ENCODE measurements at places on chromosomes 6 and 20.

DNA sequence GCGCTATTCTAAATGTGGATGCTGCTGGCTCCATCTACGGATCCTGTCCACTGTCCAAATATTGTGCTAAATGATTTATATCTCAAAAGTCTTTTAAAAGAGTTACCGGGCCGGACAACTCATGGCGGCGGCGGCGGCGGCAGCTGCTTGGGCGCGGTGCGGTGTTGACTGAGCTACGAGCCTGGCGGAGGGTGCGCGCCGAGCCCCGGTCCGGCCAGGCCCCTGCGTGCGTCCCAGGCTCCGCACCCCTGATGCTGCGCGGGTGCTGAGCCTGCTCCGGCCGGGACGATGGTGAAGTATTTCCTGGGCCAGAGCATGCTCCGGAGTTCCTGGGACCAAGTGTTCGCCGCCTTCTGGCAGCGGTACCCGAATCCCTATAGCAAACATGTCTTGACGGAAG lies 303.4 kb downstream of the CENPW start:
- no peak for DNase-seq

DNA sequence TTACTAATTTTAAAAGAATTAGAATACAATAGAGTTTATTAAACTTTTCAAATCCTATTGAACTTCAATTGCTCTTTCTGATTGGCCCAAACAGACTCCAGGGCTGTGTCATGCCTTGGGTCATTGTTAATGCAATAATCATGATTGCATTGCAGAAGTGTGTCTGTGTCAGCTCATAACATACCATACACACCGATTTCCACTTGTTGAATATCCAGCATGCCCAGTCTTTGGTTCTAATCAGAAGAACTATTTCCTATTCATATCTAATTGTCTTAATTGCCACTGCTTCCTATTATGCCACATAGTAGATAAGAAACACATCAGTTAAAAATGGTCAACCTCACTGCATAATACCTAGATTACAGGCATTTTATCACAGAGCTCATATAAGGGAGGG lies 106.1 kb upstream of the JAG1 start:
- no peak for DNase-seq

- peak; percentile 54 for DNase-seq
These were observed 226.9 kb downstream of the CD83 start for GRCh38 chr6:14344486-14344885.

DNA sequence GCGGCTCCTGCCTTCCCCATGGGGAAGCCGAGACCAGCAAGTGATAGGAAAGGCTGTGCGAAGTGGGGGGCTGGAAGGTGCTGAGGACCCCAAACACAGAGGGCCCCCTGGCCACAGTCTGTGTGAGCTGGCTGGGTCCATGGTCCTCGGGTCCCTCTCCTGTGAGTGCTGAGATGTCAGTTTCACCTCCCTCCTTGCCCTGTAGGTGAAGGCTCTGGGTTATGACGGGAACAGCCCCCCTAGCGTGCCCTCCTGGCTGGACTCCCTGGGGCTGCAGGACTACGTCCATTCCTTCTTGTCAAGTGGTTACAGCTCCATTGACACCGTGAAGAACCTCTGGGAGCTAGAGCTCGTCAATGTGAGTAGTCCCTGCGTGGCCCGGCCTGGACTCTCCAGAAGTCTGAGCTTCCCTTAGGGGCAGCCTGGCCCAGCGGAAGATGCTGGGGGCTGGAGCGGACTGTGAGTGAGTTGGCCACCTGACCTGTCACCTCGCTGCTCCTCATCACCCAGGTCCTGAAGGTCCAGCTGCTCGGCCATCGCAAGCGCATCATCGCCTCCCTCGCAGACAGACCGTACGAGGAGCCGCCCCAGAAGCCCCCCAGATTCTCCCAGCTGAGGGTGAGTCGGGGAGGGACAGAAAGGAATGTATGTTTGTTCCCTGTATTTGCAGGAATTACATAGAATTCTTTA lies 61.7 kb downstream of the TCP11 start:
- DNase-seq = peak; percentile 47

DNA sequence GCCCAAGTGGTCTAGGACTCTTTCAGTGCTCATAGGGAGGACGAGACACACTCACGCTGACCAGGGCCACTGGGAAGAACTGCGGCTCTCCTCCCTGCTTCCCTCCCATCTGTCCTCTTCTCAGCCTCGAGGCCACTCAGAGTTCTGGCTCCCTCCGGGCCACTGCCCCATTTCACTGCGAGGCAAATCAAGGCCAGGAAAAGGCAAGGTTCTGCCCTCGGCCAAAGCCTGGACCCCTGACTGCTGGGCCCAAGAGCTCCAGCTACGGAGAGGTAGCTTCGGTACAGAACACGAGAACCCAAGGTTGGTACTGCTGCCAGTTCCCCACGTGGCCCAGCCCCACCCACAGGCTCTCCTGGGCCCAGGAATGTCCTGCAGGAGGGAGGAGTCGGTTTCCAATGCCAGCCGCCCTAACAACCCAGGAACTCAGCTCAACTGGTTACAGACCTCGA lies 14.7 kb downstream of the PI16 start:
- no peak for DNase-seq

DNA sequence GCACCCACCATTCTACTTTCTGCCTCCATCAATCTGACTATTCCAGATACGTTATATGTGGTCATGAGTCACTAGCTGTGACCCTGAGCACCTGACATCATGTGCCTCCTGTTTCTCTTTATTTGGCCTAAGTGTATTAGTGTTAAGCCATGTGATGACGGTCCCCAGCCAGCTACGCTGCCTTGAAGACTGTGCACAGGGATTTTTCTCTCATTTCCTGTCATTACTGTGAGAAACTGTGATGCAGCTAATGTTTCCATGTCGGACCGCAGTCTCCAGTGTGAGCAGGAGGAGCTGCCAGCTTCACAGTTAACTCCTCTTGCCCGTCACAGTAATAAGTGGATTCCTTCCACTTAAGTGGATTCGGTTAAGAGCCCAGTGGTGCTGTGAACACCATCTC lies 9.9 kb upstream of the SPATS1 start:
- DNase-seq = no peak

DNA sequence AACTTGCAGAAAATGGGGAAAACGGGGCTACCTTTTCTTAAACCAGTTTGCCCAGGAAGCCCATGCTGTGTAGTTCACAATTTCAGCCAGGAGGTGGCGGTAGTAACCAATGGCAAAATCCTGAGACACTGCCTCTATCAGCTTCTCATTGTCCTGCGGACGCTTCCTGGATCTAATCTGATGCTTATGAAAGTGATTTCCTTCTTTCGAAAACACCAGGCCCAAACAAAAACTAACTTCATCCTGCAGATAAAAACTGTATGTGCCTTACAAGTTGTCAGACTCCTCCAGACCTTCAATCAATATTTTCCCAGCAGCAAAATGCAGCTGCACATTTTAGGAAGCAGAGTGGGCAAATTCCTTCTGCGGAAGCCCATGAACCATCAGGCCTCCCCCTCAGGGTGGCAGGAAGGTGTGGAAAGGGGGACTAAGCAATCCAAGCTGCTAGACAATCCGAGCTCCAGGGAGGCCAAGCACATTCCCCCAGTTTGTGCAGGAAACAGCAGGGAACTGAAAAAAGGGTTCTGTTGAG lies 88.5 kb downstream of the LY86 start:
- peak; percentile 76 for DNase-seq

- DNase-seq = no peak
These were observed 2.3 kb downstream of the PM20D2 start for GRCh38 chr6:89148016-89148750.

- DNase-seq = no peak
These were observed 259.9 kb downstream of the ADGRG6 start for GRCh38 chr6:142561511-142562265.

GRCh38 chr6:79862711-79863110 lies 84.6 kb downstream of the ELOVL4 start:
- DNase-seq = no peak

- no peak for DNase-seq
These were observed 196.8 kb downstream of the FARS2 start for GRCh38 chr6:5457983-5458683.

DNA sequence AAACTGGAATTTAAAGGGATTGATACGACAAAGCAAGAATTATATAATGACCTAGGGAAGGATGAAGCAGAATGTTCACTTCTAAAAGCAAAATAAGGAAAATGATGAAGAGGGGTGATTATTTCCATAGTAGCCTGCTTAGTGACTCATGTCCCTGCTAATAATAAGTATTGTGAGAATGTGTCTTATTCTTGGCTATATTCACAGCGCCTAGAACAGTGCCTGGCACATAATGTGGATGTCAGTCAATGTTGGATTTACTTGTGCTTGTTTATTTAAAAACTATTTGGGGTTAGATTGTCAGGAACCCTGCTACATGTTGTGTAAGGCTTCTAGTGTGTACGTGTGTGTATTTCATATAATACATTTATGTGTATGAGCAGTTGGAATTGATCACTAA lies 85.1 kb downstream of the ZFAND3 start:
- no peak for DNase-seq

DNA sequence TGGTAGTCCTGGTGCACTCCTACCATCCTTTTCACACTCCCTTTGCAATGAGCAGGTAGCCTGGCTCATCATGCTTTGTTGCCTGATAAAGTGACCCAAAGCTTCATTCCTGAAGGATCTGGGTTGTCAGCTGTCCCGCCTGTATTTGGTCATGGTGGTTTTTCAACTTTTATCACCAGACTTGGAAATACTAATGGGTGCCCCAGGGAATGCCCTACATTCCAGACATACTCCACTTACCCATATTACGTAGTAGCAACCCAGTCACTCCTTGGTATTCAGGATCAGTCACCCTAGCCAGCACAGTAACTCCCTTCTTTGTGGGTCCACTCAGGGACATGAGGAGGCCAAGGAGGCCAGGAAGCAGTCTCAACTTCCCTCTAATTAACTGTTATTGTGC lies 199.2 kb downstream of the MAFB start:
- DNase-seq = no peak
